ENCODE measurements at places on chromosomes 1 and 21.
A peak's percentile ranks its signal among the peaks of the same experiment; 100 is the strongest.

GRCh38 chr1:183353597-183353996, 64.6 kb downstream of the NMNAT2 start:
- no peak for DNase-seq

DNA sequence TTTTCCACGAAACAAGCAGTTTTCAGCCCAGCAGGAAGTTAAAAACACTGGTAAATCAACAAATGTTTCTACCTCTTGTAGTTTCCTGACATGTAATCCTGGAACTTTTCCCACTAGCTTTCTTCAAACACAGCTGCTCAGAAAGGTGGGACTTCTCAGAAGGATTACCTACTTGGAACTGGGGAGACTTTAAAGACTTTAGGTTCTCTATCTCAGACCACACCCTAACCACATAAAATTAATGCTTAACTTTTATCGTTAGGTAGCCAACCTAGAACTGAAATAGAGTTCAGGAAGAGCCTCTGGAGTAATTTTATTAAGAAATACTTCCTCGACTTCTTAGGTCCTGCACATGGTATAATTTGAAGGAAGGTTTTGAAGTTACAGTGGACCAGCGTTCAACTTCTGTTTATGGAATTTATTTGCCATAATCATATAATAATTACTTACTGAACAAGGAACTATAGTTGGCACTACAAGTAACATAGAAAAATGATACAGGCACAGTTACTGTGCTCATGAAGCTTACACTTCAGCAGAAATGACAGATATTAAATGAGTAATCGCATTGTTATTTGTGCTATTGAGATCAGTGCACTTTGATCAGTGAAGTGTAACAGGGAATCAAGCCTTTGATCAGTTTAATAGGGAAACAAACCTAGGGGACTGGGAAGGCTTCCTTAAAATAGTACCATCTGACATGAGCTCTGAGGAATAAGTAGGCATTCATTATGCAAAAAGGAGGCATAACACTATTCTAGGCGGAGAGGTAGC, at the start of gene BCL2L15:
Gene BCL2L15, minus strand, starts transcription at position 180 of the 774 bp plus-strand sequence. CDS start 206 bp downstream, outside the sequence.
- no peak for DNase-seq

- no peak for DNase-seq
Observed at GRCh38 chr1:184416481-184416880, 29.7 kb downstream of the C1orf21 start.

DNA sequence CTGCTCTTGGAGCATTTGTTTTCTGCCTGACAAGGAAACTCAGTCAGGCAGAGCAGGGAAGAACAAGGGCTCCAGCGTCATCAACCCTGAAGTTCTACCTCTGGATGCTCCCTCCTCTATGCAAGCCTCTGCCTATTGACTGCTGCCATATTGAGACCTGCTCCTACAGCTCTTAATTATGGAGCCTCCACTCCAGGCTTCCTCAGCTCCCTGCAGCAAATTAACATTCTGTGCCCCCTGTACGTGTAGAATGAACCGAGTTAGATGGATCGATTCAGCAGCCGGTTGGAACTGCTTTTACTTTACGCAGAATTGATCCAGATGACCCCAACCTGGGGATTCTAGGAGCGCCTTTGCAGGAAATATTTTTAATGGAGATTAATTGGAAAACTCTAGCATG, 68.7 kb downstream of the KIRREL1 start:
- DNase-seq, result no peak

GRCh38 chr21:45550522-45551210, 8.4 kb upstream of the SLC19A1 start:
- DNase-seq, result no peak

DNA sequence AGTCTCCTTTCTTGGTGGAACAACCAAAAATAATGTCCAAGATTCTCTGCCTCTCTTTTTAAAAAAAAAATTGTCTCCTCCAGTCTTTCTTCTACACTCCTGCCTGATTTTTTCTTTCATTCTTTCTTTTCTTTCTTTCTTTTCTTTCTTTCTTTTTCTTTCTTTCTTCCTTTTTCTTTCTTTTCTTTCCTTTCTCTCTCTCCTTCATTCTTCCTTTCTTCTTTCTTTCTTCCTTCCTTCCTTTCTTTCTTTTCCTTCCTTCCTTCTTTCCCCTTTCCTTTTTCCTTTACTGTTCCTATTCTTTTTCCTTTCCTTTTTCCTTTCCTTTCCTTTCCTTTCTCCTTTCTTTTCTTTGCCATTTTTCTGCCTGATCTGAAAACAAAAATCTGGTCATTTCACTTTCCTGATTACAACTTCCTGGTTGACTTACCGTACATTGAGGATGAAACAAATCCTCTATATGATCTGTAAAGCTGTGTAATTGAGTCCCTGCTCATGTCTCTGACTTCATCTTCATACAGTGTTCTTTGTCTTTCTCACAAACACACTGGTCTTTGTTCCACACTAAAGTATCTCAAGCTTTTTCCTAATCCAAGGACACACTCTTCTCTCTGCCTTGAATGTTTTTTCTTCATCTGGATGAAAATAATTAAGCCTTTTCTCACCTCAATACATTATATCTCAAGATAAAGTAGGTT, 6.1 kb upstream of the KRTAP23-1 start:
- no peak for DNase-seq

DNA sequence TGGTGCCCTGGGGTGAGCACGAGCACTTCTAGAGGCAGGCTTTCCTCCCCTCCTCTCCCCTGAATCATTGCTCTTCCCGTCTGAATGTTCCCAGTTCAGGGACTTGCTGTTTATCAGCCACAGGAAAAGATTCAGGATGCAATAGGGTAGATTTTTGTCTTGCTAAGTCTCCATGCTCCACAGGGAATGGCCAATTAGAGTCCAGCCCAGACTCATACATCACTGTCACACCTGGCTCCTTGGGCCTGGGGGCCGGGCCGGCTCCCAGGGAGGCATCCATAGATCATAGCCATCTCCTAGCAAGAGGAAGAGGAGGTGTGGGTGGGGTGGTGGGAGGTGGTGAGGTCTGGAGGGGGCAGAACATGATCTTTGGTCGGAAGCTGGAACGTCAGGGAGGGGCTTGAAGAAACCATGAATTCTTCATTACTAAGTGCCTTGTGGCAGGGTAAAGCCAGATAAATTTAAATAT, 83.4 kb downstream of the LRRN2 start:
- DNase-seq, result peak; percentile 45

DNA sequence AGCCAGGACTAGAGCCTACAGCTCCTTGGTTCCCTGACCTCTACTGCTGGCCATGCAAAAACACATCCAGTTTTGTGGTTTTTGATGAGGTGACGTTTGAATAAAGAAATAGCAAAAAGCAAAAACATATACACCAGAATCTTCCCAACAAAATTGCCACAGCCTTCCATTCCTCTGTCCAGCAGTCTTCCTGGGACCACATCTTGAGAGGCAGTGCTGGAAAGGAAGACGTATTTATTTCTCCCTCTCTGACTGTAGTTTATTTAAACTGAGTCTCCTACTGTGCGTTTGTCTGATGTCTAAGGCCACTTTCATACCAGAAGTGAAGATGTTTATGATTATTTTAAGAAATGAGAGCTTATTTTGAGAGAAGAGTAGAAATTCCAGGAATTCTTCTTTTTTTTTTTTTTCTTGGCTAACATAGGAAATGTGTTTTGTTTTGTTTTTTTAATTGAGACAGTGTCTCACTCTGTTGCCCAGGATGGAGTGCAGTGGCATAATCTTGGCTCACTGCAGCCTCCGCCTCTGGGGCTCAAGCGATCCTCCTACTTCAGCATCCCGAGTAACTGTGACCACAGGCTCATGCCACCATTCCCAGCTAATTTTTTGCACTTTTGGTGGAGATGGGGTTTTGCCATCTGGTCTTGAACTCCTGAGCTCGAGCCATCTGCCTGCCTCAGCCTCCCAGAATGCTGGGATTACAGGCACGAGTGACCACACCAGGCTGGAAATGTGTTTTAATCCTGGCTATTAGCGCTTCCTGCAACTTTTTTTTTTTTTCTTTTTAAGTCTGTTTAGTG, 118.5 kb downstream of the ITSN1 start:
- no peak for DNase-seq

GRCh38 chr1:55045430-55045829, 6.1 kb downstream of the PCSK9 start:
- no peak for DNase-seq
